HCT116 (cell line): ENCODE measurements at places on chromosomes 4 and X.
A peak's percentile ranks its signal among the peaks of the same experiment; 100 is the strongest.

DNA sequence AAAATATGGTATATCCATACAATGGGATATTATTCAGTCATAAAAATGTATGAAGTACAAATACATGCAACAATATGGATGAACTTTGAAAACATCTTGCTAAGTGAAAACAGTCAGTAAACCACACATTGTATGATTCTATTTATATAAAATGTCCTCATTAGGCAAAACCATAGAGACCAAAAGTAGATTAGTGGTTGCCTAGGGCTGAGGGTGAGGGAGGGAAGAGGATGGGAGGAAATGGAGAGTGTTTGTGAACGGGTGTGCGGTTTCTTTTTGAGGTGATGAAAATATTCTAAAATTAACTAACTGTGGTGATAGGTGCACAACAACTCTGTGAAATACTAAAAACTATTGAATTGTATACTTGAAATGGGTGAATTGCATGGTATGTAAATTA, 29.6 kb downstream of the TEX11 start:
- no peak for DNase-seq

DNA sequence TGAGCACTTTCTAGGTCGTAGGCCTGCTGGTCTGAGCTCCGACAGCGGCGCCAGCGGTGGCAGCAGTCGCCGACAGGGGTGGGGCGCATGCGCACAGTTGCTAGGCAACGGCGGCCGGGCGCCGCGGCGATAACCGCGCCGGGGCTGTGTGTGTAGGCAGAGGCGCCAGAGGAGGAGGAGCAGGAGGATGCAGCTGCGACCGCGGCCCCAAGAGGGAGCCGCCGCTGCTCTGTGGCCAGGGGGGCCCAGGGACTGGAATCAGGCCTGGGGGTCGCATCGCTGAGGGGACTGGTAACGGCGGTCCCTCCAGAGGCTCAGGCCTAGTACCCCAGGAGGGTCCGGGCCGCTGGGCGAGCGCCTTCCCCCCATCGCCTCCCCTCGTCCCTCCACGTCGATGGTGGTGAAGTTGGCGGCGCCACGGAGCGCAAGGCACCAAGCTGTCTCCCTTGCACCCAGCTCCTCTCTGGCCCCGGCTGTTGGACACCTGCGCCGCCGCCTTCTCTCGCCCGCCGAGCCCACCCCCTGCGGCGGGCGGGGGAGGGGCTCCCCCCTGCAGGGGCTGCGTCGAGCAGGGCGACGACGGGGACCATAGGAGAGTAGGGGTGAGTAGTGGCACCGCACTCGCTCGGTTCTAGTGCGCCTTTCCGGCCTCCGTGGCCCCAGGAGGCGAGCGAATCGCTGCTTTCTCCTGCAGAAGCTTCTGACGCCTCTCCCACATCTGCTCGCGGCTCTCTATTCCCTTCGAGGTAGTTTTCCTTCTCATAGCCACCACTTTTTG, 58.6 kb upstream of the ZC4H2 start:
- peak; percentile 47 for DNase-seq

DNA sequence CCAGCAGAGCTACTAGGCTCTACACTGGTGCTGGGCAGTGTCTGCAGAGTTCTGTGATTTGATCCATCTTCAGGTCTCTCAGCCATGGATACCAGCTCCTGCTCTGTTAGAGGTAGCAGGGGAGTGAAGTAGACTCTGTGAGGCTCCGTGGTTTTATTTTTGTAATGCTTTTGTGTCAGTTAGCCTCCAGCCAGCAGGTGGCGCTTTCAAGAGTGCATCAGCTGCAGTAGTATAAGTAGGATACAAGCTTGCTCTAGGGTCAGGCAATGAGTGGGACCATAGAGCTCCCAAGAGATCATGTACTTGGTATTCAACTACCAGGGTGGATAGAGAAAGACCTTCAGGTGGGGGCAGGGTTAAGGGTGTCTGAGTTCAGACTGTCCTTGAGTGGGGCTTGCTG, 362.5 kb upstream of the TRAM1L1 start:
- DNase-seq: no peak

DNA sequence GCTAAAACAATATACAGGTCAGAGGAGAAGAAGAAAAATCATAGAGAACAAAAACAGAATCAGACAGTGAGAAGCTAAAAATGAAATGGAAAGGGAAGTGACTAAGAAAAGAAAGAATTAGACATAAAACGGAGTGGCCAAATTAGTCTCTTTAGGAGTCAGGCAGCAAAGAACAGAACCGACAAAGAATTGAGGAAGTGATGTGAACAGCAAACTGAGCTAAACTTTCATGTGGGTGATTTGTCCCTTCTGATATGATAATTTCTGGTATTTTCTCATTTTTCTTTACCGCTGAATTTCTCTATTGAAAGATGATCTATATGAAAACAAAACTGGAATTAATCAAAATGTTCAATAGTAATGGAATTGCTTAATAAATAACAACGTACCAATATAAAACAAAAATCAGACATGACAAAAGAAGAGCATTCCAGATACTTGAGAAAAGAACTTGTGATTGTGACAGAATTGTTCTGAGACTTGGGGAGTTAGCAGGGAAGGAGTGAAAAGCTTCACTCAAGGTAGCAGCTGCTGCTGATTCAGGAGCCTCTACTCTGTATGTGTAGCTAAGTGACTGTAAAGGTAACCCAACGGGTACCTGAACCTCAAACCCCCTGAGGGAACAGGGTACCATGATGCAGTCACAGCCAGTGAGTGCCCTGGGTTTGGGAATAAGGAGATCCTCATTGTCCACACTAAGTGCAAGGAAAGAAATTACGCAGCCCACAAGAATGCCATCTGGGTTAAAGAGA, 8.8 kb downstream of the TAPT1 start:
- no peak for DNase-seq
